ENCODE measurements at places on chromosomes 7 and 10.

DNA sequence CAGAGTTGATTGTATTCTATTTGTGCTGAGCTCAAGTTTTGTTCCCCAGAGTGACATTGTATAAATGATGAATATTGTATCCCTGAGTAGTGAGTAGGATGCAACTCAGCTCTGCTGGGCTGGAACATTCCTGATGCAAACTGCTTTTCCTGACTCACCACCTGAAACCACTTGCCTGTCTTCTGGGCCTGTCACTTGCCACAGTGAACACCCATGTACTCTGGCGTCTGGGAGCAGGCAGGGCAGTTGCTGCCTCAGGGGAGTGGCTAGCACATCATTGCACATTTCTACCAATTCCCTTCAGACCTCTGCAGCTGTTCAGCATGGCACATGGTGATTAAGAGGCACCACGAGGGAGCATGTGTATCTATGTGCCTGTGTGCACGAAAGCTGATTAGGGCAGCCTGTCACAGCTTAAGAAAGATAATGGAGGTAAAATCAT, 157.3 kb downstream of the SND1 start:
- DNase-seq, result no peak

DNA sequence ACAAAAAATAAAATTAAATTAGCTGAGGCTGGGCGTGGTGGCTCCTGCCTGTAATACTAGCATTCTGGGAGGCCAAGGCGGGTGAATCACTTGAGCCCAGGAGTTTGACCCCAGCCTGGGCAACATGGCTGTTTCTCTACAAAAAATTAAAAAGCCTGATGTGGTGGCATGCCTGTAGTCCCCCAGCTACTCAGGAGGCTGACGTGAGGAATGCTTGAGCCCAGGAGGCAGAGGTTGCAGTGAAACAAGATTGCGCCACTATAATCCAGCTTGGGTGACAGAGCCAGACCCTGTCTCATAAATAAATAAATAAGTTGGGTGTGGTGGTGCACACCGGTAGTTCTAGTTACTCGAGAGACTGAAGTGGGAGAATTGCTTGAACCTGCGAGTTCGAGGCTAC, 65.1 kb downstream of the GNA12 start:
- DNase-seq, result no peak

DNA sequence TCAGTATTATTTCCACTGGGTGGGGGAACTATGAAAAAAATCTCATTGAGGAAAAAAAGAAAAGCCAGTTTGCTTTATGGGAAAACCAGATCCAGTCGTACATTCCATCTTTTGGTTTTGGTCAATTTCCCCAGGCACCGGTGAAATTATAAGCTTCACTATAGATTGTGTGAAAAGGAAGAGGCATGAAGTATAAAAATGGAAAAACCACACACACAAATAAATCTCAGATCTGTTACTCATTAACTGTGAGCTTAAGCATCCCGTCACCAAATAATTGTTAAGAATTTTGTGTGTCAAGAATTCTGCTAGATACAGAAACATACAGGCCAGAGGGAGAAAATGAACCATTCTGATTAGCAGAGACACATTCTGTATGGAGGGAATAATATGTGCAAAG, 405.5 kb upstream of the CELF2 start:
- DNase-seq, result no peak

- DNase-seq, result no peak
Observed at GRCh38 chr7:101066141-101066832, 19.0 kb upstream of the TRIM56 start.

- no peak for DNase-seq
Observed at GRCh38 chr10:86666538-86666937, 1.8 kb upstream of the LDB3 start.

DNA sequence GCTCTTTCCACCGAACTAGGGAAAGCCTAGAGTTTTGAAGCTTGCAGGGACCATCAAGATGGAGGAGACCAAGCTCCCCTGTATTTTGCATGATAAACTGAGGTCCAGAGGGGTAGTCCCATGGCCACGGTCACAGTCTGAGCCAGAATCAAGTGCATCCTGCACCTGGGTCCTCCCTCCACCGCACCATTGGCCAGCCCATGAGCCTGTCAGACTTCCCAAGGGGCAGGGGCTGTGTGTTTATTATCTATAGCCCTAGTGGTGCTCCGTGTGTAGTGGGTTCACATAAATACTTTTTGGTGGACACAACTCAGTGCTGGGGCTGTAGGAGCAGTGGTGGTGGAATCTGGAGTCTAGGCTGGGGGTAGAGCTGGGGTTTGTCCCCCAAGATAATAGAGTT, 3.6 kb downstream of the CALHM3 start:
- no peak for DNase-seq

DNA sequence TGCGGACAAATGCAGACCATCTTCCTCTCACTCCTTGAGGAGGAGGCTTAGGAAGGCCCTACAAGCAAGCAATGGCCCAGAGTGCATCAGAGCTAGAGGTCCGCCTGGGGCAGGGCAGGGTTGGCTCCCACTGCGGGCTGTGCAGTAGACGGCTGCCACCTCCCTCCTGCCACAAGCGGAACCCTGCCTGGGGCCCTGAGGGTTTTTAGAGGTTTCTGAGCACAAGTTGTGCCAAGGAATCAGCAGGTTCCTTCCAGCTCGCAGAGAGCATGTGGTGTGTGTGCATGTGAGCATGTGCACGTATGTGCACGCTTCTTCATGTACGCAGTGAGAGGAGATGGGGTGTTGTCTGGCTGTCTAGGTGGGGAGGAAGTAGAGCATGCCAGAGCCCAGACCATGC, 25.9 kb upstream of the SMARCD3 start:
- DNase-seq, result no peak

DNA sequence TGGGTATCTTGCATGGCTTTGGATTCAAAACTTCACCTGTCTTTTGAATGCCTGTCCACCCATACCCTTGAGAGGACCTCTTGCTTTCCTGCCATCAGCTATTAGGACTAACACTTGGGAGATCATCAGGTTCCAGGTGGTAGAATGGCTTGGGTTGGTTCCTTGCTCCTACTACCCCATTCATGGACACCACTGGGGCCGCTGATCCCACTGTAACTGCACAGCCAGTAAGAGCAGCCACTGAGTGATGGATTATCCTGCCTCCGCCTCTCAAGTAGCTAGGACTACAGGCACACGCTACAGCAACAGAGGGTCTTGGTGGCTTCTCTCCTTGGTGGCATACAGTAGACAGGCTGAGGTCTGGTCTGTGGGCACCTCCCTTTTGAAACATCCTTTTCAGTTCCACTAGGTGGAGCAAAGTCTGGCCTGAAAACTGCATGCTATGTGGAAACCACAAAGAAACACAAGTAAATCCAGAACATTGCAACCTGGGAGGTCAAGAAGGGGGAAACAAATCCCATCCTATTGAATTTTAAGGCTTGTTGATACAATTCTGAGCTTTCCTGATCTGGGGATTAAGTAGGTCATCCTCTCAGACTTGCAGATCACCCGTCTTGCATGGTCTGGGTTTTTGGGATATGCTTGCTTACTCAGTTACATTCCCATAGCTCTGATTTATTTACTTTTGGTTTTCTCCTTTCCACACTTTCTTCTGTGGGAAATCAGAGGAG, 9.4 kb downstream of the WBP1L start:
- peak; percentile 46 for DNase-seq

- DNase-seq, result no peak
Observed at GRCh38 chr7:135678612-135679575, 16.6 kb downstream of the STMP1 start.

DNA sequence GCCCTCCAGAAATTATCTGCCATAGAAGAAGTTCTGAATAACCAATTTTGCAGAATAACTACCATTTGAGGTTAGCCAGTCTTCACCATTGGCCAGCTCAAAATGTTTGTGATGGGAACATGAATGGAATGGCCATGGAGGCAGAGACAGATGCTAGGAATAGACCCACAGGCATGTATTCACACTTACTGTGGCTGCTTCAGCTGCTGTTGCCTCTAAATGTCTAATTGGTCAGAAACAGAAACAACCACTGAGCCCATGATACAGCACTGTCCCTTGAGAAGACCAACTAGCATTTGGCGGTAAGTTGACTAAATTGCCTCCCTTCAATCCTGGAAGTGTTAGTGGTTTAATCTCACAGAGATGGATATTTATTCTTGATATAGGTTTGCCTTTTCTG, 38.6 kb upstream of the TAS2R16 start:
- DNase-seq, result no peak

DNA sequence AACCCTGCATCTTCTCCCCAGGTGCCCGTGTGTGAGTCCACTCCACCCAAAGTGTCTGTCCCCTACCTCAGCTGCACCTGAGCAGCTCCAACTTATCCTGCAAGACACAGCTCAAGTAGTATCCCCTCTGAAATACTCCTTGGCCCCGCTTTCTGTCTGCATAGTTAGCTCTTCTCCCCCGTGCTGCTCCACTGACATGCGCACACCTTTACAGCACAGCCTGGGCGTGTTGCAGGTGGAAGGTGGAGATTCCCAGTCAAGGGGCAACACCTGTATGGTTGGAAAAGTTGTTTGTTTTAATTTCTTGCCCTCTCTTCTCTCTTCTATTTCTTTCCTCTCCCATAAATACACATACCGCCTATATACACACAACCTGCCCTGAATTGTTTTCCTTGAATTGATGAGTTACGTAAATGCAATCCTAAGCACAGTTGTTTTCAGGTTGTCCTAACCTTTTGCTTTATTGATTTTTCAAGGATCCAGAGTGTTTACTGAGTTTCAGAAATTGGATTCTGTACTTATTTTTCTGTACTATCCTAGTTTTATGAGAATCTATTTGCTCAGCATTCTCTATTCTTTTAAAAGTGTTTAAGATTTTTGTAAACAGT, 14.9 kb downstream of the MET start:
- DNase-seq, result no peak

- peak; percentile 28 for DNase-seq
Observed at GRCh38 chr7:96224685-96225084, 97.2 kb downstream of the SLC25A13 start.

- DNase-seq, result peak; percentile 47
Observed at GRCh38 chr10:95363303-95363912, 72.6 kb upstream of the PDLIM1 start.

DNA sequence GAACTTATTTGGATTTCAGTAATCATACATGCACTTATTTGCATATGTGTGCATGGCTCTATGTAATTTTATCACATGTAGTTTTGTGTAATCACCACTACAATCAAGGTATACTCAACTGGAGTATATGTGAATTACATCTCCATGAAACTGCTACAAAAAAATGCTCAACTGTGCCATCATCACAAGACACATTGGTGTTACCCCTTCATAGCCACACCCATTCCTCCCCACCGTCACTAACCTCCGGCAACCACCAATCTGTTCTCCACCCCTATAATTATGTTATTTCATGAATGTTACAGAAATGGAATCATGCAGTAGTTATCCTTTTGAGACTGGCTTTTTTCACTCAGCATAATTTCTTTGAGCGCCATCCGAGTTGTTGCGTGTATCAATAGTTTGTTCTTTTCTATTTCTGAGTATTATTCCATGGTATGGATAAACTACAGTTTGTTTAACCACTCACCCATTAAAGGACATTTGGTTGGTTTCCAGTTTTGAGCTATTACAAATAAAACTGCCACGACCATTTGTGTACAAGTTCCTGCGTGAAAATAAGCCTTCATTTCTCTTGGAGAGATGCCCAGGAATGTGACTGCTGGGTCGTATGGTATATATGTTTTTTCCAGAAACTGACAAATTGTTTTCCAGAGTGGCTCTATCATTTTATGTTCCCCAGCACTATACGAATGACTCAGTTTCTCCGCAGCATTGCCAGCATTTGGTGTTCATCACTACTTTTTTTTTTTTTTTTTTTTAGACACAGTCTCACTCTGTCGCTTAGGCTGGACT, 11.3 kb upstream of the SMO start:
- DNase-seq, result no peak

DNA sequence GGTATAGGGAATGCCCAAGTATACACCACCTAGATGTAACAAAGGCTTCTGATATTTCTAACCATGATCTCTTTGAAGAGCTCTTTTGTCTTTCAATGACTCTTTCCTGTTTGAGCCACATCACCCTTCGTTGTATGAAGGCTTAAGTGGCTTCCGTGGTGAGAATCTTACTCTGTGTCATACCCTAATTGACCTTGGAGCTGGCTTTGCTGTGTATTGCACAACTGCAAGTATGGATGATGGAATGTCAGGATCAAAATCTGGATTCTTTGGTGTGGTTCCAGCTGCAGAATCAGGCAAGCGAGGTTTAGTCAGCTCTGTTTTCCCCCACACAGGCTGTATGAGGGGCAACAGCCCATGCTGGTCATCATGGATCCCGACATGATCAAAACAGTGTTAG, 16.0 kb downstream of the CYP3A43 start:
- no peak for DNase-seq

- no peak for DNase-seq
Observed at GRCh38 chr7:140640060-140640637, 464 bp downstream of the DENND2A start.

- no peak for DNase-seq
Observed at GRCh38 chr10:129892548-129893052, 71.5 kb downstream of the EBF3 start.

- no peak for DNase-seq
Observed at GRCh38 chr7:94540428-94540827, 30.8 kb downstream of the CASD1 start.

DNA sequence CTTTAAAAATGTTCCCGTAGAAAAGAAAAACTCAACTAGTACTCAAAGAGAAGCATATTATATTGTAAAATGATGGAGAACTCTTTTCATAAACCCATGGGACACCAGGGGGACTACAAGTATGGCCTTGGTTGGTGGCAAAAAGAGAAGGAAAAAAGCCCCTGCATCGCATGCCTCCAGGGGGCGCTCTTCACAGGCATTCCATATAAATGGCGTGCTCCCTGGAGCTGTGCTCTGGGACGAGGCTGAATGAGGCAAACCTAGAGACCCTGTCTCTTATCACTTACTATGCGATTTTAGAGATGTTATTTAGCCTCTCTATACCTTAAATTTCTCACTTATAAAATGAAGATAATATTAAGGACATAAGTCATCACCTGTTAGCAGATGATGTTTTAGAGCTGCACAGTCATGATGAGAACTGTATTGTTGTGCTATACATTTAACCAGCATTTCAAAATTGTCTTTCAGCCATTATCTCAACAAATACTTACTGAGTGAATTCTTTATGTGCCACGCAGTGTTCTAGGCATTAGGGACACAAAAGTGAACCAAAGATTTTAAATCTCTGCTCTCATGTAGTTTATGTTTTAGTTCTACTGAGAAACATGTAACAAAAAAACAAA, 105.8 kb downstream of the ARHGAP21 start:
- DNase-seq, result peak; percentile 39

DNA sequence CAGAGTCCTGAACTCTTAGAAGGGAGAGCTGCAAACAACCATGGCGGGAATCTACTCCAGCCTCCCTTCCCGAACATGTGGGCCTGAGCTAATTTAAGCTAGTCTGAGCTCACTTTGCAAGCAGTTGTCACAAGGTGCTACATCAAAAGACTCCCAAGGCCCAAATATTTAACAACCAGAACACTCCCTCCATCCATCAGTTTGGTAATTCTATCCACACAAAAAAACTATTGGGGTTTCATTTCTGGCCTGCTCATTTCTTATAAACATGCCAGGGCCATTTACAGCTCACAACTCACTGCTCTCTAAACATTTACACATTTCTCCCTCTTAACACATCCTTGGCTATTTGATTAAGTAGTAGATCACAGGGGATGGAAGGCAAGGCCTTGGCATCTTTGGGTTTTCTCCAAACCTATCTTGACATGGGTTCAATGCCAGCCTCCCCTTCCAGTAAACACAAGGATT, 263.4 kb downstream of the KCNMA1 start:
- no peak for DNase-seq

All from HuH-7.5 (cell line).